Peyer's patch (tissue), 4 donors: ENCODE measurements at places on chromosomes 7 and 10. TPM values are rescaled to one million over a fixed set of nuclear protein-coding genes. Genes with fewer than 3 reads are reported as not detected.

DNA sequence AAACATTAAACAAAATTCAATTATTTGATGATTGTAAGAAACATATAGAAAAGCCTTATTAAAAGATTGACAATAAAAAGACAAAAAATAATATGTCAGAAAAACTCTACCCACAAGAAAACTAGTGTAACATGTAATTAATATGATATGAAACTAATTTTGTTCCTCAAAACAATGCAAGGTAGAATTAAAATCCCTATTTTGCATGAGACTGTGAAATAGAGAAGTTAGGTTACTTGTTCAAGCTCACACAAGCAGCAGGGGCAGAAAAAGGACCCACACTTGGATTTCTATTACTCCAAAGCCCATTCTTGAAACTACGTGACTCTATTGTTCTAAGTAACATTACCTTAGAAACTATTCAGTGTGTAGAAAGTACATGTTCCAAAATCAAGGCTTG, 96.4 kb downstream of the KCNMA1 start:
- no peak for DNase-seq

PDK4 gene
- total RNA-seq: 664 TPM

GRCh38 chr10:3425716-3426115, 253.1 kb upstream of the PITRM1 start:
- DNase-seq: no peak

OR6V1 gene
- not detected for total RNA-seq

LRRC18 gene
- total RNA-seq: 1.7 TPM

TNKS2 gene
- 27.8 TPM for total RNA-seq

DNA sequence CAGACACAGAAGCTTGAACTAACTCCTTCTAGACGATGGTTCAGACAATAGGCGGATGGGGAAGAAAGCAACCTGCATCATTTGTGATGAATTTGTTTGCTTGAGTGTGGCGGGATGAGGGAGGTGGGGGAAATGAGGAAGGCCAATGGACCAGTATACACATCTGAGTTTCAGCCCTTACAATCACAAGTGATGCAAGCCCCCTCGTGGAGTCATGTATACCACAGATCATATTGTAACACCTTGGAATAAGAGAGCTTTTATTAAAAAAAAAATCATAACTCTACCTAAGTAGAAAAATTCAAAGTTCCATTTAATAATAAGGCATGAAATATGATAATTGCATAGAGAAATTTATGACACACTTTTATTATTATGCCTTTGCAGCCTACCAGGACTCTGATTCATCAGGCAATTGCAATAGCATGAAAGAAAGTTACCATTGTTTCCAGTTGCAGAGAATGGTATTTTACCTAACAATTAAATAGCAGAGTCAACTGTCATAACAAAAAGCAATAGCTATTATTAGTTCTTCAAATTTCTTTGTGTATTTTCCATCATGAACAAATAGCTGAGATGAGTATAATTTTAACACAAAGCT, 230.2 kb upstream of the AKR1E2 start:
- no peak for DNase-seq

VKORC1L1 gene
- 10.0 TPM for total RNA-seq

DNA sequence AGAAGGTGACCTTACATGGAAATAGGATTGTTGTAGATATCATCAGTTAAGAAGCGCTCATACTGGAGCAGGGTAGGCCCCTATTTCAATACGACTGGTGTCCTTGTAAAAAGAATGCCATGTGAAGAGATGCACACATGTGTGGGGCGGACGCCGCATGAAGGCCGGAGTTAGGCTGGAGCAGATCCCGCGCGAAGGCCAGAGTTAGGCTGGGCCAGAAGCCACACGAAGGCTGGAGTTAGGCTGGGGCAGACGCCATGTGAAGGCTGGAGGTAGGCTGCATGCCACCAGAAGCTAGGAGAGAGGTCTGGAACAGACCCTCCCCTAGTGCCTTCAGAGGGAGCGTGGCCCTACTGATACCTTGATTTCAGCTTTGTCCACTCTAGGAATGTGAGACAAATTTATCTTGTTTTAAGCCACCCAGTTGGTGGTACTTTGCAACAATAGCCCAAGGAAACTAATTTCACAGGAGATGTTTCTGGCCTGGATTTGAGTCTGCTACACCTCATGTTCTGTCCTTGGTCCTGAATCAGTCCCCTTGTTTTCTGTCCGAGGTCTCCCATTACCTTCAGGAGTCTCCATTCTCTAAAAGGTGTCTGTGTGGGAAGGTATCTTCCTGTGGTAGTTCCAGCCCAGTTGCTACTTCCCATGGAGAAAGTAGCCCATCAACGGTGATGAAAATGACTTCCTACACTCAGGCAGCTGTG, 585.8 kb downstream of the LRMDA start:
- no peak for DNase-seq

GRCh38 chr10:52128056-52128683, 185.9 kb upstream of the DKK1 start:
- DNase-seq: no peak

DNA sequence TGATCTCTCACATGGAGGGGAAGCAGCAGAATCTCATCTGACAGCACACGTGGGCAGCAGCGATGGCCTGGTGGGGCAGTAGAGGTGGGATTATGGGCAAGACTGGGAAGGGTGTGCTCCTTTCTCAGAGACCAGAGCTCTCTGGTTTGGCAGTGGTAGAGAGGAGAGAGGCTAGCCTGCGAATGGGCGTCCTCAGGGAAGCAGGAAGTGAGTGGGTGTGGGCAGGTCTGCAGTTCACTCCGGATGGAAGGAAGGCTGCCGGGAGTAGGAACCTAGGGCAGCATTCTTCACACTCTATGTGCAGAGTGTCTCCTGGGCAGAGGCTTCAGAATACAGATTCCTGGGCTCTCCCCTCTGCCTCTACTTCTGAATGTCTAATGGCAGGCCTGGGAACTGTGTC, 162.8 kb upstream of the BMPER start:
- no peak for DNase-seq

ZNRF2 gene
- 43.6 TPM for total RNA-seq

GRCh38 chr7:159027056-159027788, 117.4 kb downstream of the VIPR2 start:
- no peak for DNase-seq

GRCh38 chr10:97119058-97119745, 66.6 kb downstream of the SLIT1 start:
- no peak for DNase-seq
